ENCODE measurements at places on chromosomes 2 and 18.

DNA sequence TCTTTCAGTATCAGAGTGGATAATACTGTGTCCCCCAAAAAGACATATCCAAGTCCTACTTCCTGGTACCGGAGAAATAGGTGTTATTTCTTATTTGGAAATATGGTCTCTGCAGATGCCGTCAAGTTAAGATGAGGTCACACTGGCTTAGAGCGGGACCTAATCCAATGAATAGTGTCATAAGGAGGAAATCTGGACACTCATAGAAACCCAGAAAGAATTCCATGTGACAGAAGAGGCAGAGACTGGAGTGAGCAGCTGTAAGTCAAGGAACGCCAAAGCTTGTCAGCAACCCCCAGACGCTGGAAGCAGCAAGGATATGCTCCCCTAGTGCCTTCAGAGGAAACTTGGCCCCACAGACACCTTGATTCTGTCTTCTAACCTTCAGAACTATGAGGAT is 69.8 kb downstream of the CCBE1 start:
- DNase-seq = no peak

DNA sequence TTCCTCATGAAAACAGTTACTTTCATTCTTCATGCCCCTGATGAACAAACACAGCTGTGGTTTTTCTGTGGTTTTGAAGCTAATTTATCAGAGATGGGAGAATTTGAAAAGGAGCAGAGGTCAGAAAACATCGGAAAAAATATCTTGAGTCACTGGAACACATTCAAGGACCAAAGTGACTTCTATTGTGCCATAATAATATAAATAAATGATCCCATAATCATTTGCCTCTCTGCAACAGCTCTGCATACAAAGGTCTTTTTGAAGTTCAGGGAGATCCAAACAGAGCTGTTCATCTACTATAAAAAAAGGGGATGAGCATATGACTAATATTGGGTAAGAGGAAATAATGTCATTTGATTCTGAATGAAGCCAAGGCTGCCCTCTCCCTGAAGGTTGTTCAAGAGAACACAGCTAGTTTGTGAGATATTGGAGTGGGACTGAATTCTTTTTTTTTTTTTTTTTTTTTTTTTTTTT is 201.3 kb upstream of the GALNT5 start:
- DNase-seq = peak; percentile 10

DNA sequence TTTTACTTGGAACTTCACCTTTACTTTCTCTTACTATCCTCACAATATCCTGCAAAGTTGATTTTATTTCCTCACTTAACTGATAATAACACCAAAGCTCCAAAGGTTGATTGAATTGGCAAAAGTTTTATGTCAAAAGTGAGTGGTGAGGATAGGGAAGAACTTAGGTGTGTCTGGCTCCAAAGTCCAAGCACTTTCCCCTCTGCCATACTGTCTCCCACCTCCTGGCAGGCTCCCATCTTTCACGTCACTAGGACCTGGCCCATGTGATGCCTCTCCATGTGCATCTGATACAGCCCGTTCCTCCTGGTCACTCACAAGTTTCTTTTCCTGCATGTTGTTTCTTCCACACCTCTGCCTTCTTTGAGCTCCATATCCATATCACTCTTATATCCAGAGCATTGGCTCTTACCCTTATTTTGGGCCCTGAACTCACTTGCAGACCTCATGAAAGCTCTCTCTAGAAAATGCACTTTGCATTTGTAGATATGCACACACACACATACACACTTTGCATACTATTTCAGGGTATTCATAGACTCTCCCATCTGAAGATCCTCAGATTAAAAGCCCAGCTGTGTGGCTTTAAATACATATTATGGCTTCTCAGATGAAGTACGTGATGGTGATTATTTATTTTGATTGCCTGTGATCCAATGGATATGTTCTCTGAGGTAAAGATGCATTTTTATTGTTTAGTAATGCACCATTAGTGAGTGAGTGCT is 12.3 kb downstream of the MEP1B start:
- DNase-seq = no peak

GRCh38 chr2:218029366-218030360 is 26.9 kb upstream of the TNS1 start:
- DNase-seq = no peak

GRCh38 chr2:85468096-85468703 is 49.7 kb downstream of the SH2D6 start:
- DNase-seq = no peak

GRCh38 chr2:216578325-216578724 is 54.9 kb upstream of the IGFBP2 start:
- DNase-seq = no peak

- no peak for DNase-seq
Measured at GRCh38 chr2:160694221-160694620, 200.6 kb upstream of the RBMS1 start.

- no peak for DNase-seq
Measured at GRCh38 chr2:205293559-205293958, 388.7 kb upstream of the NRP2 start.

DNA sequence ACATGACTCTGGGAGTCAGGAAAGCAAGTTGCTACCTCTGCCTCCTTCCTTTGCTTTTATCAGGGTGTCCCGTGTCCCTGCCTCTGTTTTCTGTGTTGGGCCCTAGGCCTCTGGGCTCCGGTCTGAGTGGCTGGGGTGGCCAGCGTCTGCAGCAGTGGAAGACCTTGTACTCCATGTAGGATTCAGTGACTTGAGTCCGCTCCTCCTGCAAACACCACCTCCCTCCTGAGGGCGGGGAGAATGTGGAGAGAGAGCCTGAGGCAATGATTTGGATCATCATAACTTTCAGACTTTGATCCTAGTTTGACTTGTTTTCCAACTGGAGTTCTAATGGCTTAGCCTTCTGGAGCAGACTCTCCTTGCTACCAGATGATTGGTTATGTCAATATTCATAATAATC is 30.8 kb downstream of the ATP6V1C2 start:
- no peak for DNase-seq

GRCh38 chr18:10291568-10291981 is 162.9 kb upstream of the APCDD1 start:
- peak; percentile 35 for DNase-seq

- no peak for DNase-seq
Measured at GRCh38 chr2:215332872-215333595, 21.2 kb downstream of the ATIC start.

- no peak for DNase-seq
Measured at GRCh38 chr2:226905718-226906117, 69.9 kb downstream of the RHBDD1 start.

DNA sequence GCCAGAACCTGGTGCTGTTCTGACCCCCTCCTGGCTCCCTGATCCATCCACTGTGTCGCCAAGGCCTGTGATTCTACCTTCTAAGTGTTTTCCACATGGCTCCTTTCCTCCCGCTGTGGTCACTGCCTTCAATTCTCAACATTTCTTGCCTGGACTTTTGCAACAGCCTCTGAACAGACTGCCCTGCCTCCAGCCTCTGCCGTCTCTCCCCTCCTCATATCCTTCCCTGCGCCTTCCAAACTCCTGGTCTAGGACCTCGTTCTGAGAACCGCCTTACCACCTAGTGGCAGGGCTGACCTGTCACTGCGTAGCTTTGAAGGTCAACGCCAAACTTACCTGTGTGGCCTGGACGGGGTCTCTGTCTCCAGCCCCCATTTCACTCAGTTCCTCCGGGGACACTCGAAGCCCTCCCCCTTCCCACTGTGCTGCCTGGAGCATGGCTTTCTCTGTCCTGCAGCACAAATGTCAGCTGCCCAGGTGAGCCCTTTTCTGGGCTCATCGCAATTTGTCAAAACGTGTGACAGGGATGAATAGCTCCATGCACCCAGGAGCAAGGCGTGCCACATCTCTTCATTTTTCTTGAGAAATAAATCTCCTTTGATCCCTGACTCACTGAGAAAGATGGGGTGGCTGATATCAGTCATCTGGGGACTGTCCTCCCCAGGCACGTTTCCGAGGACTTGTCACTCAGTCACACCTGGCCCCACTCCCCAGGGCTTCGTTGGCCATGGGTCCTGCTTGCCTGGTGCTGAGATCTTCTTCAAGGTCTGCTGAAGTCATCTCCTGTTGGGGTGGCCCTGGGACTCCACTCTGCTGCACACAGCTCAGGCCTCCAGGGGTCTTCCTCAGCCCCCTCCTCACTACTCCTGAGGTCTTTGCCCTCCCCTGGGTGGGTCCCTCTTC is 46.7 kb downstream of the LDLRAD4 start:
- no peak for DNase-seq

DNA sequence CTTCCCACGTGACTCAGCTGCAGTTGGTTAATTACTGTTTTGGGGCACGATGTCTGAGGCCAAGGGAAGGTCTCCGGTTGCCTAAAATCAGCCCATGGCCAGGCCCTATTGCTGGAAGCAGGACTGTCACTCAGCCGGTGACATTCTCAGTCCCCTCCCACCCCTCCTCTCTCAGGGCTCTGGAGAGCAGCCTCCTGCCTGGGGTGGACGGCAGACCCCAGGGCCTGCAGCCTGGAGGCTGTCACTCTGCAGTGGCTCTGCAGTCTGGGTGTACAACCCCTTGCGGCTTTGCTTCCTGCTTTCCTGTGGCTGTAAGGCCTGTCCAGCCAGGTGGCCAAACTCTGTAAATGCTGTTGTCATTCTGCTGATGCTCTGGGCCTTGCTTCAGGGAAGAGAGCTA is 32.8 kb downstream of the ZBTB7C start:
- DNase-seq = no peak

GRCh38 chr2:202494300-202495229 is 118.4 kb downstream of the BMPR2 start:
- no peak for DNase-seq

GRCh38 chr2:217714287-217714751 is 288.5 kb downstream of the TNS1 start:
- DNase-seq = no peak

DNA sequence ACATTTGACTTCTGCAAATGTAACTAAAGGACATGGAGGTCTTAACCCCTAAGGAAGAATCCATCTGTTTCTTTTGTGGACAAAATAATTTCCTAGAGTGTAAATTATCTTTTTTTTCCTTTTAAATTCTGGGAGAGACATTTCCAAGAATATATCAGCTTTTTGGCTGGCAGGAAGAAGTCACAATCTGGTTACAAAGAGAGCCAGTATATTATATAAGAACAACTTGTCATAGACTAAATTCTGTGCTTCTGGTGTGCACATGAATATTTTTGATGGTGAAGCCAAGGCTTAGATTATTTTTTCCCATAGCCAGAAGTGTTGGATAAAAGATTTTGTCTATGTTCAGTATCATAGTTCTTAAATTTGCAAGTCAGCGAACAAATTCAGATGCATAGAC is 500.6 kb downstream of the XIRP2 start:
- DNase-seq = no peak

DNA sequence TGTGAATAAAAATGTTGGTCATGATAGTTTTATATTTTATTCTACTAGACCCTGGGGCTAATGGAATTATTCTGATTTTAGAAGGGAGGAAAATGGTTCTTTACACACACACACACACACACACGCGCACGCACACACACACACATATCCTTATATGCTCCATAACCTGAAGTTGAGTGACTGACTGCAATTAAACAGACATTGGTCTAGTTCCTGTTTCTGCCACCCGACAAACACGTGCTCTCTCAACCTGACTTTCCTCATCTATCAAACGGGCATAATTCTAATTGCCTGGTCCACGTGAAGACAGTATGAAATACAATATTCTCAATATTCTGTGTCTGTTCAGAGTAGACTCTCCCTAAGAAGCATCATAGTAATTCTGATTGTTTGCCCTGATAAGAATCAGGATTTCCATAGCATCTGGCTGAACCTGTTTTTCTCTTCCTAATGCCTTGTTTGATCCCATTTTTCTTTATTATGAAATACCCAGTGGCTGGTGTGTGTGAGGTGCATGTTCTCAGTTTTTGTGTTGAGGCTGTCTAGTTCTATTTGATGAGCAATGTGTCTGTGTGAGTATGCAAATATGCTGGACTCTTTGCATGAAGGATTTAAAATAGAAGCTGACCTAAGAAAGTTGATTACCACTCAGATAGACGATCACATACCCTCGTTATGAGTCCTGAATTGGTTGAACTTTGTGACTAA is 51.0 kb downstream of the SETBP1 start:
- no peak for DNase-seq

GRCh38 chr2:70036290-70036689 is 51.0 kb upstream of the PCBP1 start:
- no peak for DNase-seq

- DNase-seq = no peak
Measured at GRCh38 chr2:121475811-121476571, 54.7 kb upstream of the RNU4ATAC start.

GRCh38 chr2:9774266-9774665 is 69.0 kb upstream of the TAF1B start:
- no peak for DNase-seq

DNA sequence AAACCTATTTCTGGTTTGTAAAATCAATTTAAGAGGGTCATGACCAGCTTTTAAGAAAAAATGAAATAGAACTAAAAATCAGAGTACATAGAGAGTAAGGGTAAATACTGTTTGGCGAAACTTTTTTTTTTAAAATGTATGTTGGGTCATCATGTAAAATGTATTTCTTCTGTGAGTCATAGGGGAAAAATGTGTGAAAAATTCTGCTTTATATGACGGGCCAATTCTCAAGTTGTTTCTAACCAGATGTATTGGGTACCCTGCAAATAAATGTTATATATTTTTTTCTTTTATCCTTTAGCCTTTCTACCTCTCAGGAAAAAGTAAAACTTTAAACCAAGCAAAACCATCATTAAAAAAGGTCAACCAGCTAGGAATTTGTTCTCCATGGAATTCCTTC is 13.9 kb downstream of the AFTPH start:
- no peak for DNase-seq

- DNase-seq = no peak
Measured at GRCh38 chr2:86221066-86221684, 21.9 kb downstream of the MRPL35 start.

GRCh38 chr2:39243469-39244123 is at the start of gene CDKL4:
Gene CDKL4, minus strand, starts transcription at chr2:39243970.
- DNase-seq = no peak

GRCh38 chr2:42324244-42324643 is 36.8 kb downstream of the COX7A2L start:
- DNase-seq = no peak

GRCh38 chr18:6487968-6488367 is 73.3 kb upstream of the L3MBTL4 start:
- no peak for DNase-seq

- DNase-seq = no peak
Measured at GRCh38 chr2:232400256-232401015, 6.2 kb upstream of the ALPG start.

- no peak for DNase-seq
Measured at GRCh38 chr2:236592821-236593220, 23.2 kb downstream of the ACKR3 start.

GRCh38 chr2:101193033-101193626 is 41.9 kb upstream of the TBC1D8 start:
- DNase-seq = no peak

DNA sequence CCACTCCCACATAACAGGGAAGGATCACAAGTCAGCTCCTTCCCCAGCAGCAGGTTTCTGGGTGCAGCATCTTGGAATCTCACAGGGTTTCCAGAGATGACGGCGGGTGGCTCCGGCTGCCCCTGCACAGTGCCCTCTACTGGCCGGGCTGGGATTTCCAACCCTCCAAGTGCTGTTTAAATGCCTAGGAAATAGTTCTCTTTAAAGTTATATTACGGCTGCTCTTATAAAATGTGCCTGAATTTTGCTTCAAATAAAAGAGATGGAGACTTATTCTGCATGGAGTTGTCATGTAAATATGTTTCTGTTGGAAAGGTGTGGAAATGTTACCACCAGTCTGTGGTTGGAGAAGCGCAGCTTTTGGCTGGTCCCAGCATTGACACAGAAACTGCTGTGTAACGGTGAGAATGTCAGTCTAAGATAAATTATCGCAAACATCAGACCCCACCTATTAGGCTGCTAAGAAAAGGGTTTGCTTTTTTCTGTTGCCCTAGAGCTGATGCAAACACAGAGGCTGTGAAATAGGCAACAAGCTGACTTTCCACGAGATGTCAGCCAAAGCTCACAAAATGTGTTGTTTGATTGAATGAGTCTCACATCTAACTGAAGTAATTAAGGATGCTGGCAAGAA is 3.3 kb upstream of the HJURP start:
- no peak for DNase-seq
